Cerebellar cortex (tissue), 1 donor: ENCODE measurements at places on chromosomes 13 and 19.

DNA sequence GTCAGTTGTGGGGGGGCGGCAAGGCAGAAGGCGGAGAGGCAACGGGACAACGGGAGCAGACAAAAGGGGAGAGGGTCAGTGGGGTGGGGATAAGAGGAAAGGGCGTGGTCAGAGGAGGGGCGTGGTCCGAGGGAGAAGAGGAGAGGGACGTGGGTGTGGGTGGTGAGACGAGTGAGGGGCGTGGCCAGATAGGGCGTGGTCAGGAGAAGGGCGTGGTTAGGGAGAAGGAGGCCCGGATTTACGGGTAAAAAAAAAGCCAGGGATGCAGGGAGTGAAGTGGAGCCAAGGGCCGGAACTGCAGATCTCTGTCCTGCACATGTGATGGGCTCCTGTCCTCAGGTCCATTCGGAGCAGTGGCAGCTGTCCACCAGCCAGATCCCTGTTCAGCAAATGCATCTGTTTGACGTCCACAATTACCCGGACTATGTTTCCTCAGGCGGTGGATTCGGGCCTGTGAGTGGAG is 21.5 kb downstream of the CPT1C start:
- peak; percentile 57 for DNase-seq

DNA sequence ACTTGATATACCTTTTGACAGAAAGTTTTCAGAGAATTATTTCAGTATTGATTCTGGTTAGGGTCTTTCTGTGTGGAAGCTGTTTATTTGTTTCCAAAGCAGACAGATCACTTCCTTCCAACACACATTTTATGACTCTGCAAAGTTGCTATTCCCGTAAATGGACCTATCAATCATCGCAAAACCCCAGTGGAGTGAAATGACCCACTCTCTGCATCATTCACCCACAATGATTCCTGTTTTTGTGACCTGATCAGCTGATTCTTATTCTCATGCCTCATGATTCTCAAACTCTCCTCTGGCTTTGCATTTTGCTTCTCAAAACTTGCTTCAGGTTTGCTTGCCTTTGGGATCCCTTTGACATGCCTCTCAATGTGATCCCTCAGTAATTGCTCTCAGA is 453.7 kb downstream of the PCDH17 start:
- DNase-seq = no peak

DNA sequence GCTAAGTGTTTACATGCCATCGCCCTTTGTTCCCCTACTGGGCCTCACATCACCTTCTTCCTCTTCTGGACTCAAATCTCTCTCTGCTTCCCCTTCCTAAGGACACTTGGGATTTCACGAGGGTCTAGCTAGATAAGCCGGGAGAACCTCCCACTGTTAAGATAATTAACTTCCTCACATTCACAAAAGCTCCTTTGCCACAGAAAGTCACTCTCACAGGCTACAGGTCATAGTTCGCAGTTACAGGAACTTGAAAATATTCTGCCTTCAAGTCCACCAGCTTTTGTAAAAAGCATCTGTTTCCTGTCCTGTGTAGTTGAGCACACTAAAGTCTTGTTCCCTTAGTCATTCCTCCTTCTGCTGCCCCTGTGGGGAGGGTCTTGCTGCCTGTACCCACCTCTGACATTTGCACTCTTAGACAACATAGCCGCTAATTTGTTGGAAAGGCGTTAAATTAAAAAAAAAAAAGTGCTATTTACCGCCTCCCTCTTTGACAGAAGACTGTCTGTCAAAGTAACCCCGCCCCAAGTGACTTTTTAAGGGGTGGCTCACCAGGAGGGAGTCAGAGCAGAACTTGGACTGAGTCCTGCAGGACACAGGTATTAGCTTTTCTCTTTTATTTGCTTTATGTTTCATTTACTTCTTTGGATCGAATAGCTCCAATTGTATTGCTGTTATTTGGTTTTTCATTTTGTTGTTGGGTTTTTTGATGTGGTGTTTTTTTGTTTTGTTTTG is 26.8 kb upstream of the CEACAM21 start:
- no peak for DNase-seq

GRCh38 chr13:90365130-90365529 is 982.4 kb upstream of the MIR17HG start:
- peak; percentile 15 for DNase-seq

- no peak for DNase-seq
Observed at GRCh38 chr19:1032264-1032867, 6.0 kb downstream of the CNN2 start.

DNA sequence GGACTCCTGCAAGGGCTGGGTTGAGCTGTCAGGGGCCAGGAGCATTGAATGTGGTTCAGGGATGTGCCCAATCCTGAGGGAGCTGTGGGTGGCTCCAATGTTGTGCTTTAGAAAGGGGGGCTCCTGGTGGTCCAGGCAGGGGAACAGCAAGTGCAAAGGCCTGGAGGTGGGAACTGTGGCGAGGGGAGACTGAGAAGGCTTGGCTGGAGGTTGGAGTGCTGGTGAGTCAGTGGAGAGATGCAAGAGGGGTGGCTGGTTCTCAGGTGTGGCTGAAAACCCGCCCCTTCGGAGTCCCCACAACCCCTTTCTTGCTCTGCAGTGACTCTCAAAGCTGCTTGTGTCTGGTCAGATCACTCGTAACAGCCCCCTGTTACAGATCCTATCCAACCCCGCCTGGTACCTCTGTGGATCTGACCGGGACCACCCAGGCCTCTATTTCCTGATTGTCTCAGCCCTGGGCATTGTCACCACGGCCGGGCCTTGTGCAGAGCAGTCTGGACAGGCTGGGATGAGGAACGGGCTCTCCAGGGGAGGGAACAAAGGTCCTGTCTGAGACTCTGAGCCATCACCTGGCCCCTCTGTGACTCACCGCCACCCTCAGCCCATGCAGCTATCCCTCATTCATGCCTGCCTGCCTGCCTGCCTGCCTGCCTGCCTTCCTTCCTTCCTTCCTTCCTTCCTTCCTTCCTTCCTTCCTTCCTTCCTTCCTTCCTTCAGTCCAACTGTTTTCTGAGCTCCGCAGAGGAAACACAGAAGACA is 1.4 kb upstream of the KCNN1 start:
- no peak for DNase-seq

DNA sequence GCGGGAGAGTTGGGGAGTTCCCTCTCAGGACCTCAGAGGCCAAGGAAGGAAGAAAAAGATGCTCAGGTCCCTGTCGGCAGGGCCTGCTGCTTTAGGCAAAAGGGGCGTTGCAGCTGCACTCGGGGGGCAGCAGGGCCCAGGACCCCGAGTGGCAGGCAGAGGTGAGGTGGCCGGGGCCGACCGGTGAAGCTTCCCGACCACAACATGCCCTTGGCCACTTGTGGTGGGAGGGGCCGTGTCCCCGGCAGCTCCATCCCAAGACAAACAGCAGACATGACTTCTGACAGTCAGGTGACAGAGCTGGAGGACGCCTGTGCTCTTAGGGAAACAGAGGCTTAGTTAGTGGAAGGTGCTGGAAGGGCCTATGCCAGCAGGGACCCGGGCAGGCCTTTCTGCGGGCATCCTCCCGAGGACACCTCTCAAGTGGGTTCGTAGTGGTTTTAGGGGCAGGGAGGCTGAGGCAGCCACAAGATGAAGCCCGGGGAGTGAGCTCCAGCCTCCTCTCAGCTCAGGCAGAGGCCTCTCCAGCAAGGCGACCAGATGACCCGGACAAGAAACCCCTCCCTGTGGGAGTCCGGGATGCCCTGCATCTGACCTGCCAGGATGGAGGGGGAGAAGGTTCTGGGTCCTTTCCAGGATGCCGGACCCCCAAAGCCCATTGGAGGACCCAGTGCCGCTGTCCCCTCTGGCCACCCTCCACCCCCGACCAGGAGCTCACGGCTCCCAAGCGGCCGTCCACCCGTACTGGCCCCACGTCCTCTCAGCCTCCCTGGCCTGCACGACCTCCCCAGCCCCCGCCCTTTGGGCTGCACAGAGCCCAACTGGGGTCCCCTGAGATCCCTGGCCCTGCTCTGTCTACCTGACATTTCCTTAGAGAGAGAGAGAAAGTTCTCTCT is 24.2 kb downstream of the BTBD2 start:
- DNase-seq = no peak

- DNase-seq = no peak
Observed at GRCh38 chr19:17406046-17406886, 836 bp upstream of the BST2 start.

DNA sequence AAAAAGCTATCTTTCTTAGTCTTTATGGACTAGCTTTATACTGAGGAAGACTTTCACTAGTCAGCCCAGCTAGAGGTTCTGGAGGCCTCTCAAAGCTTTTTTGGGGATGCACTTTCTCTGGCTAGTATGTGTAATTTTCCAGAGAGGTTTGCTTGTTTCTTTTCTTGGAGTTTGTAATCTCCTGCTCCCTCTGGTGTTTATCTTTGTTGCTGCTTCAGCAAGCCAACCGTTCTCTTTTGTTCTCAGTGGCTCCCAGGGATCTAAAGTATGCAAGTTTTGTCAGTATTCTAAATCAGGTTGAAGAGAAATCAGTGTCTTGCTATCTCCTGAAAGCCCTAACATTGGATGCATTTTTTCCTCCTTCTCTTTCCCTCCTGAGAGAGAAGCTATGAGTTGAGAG is 121.1 kb upstream of the MYO16 start:
- DNase-seq = no peak

DNA sequence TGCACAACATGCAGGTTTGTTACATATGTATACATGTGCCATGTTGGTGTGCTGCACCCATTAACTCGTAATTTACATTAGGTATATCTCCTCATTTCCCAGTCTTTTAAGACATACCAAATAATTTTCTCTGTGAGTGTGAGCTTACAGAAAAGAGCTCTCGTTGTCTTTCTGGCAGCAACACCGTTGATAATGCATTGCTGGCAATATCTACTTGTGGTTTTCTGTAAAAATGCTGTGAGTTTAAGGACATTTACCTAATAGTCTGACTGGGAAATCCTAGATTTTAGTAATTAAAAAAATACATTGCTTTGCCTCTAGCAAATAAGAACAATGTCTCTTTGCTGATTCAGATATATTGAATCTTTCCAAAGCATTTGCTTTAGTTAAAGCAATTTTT is 8.4 kb downstream of the IGFL3 start:
- no peak for DNase-seq

DNA sequence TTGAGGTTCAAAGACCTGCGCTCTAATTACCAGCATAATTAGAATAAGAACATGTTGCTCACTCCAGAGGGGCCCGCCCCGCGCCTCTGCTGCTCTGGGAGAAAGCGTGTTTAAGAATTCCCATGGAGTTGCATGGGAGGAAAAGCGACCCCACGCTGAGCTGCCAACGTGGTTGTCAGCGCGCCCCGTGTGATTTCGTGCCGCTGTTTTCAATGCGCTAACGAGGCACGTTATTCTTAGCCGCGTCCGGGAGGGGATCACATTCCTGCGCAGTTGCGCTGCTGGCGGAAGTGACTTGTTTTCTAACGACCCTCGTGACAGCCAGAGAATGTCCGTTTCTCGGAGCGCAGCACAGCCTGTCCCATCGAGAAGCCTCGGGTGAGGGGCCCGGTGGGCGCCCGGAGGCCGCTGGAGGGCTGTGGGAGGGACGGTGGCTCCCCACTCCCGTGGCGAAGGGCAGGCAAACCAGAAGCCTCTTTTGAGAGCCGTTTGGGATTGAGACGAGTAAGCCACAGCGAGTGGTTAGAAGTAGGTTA is 173.8 kb upstream of the SOX1 start:
- DNase-seq = no peak

- DNase-seq = no peak
Observed at GRCh38 chr19:12837225-12837624, 1.1 kb upstream of the MAST1 start.

GRCh38 chr13:91046715-91047327 is 300.7 kb upstream of the MIR17HG start:
- DNase-seq = peak; percentile 53

DNA sequence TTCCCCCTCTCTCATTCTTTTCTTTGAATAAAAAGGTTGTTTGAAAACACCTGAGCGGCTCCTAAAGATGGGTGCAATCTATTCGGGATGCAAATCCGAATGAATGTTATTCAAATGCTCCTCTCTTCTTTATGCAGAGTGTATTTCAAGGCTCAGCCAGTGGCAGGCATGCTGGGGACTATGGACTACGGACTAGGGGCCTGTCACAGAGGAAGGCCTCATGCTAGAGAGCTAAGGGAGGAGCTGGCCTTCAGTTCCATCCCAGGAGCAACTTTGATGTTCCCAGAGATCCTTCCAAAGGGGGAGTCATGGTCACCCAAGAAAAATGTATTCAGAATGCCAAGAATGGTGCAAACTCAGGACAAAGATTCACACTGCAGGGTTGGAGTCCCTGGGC is 9.3 kb downstream of the ALOX5AP start:
- DNase-seq = no peak

DNA sequence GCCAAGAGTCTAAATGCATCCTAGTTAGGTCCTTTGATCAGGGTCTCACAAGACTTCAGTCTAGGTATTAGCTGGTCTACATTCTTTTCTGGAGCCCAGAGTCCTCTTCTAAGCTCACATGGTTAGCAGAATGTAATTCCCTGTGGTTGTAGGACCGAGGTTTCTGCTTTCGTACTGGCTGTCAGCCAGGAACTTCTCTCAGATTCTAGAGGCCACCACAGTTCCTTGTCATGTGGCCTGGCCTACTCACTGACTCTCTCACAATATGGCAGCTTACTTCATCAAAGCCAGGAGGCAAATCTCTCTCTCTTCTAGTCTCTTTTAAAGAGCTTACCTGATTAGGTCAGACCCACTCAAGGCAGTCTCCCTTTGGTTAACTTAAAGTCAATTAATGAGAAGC is 82.9 kb downstream of the POU4F1 start:
- DNase-seq = no peak

DNA sequence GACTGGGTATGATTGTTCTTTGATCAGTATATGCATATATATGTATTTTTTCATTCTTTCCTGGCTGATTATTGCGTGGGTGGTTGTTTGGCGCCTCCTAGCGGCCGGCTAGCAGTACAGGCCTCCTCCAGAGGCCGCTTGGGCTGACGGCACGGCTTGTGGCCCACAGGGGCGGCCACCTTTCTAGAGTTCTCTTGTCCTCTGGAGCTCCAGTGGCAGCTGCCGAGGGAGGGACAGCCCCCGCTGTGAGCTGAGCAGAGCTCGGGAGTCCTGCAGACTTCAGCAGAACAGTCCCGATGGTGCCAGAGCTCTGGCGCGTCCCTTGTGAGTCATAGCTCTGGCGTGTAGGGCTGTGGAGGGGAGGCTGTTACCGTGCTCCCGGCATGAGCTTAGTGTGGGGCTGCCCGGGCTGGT is 22.5 kb upstream of the ZNF429 start:
- DNase-seq = no peak

DNA sequence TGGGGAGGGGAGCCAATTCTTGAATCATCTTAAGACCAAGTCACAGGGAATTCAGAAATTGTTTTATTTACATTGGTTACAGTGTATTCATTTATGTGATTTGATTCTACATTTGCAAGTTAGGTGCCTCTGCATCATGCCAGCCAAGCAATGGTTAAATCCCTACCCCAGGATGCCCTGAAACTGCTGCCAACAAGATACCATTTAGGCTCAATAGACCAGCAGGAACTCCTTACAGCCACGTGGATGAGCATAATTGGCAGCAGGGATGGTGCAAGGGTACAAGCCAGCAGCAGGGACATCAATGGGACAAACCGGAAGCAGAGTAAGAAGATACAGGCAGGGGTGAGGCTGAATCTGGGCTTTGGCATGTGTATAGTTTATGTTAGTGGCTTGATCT is 72.4 kb upstream of the NBEA start:
- no peak for DNase-seq

- DNase-seq = peak; percentile 89
Observed at GRCh38 chr19:50368649-50369570, 3.5 kb upstream of the NAPSA start.
